ENCODE measurements at places on chromosomes 3 and 15.
A peak's percentile ranks its signal among the peaks of the same experiment; 100 is the strongest.

- DNase-seq: no peak
These were observed 27.4 kb downstream of the METTL6 start for GRCh38 chr3:15399970-15400369.

DNA sequence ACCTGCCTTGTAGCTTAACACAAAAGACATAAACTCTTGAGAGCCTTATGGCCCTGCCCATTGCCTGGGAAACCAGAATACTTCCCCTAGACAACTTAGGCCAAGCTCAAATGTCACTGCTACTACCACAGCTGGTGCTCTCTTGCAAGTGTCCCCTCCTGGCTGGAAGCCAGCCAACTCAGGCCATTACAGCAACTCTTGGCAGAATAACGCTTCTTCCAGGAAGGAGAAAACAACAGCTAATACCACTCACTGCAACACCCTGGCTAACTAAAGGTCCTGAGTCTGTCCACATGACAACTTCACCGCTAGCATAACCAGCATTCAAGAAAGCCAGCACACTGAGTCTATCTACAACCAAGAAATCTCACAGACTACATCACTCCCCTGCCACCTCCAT, 5.1 kb upstream of the B4GALT4 start:
- DNase-seq: no peak

- DNase-seq: peak; percentile 91
These were observed at the start of gene MYLK for GRCh38 chr3:123884203-123884831. Gene MYLK (minus strand): TSS chr3:123884332. CDS start chr3:123793841, 90,491 bp downstream.

DNA sequence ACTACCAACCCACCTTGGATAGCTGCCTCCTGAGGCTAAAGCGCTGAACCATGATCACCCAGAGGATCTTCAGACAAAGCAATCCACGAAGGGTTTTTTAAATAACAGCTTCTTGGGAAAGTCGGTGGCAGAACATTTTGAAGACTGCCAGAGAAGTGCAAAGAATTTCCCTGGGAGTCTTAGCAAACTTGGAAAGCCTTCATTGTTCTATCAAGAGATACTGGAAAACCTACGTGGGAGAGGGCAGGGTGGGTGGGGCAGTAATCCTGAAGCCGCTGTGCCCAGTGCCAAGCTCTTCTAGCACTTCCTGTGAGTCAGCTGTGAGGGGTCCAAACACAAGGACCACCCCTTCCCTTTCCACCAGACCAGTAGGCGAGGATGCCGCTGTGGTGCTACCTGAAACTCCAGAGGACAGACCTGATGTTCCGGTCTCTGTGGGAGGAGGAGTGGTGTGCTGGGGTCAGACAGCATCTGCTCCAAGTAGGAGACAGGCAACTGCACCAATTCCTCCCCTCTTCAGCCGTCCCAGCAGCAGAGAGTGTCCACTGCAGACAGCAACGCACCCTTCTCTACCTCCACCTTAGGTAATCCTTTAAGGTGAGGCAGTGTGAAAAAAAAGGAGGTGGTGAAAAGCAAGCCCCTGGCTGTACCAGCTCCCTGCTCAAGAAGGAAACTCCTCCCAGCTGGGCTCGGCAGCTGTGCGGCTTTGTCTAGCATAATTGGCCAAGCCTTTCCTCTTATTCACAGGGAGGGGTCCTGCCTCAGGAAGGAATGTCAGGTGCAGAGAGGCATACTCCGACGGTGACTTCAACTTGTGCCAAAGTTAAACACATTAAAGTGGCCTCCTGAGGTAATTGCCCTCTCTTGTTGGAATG, 99.0 kb downstream of the TMCC1 start:
- DNase-seq: no peak

DNA sequence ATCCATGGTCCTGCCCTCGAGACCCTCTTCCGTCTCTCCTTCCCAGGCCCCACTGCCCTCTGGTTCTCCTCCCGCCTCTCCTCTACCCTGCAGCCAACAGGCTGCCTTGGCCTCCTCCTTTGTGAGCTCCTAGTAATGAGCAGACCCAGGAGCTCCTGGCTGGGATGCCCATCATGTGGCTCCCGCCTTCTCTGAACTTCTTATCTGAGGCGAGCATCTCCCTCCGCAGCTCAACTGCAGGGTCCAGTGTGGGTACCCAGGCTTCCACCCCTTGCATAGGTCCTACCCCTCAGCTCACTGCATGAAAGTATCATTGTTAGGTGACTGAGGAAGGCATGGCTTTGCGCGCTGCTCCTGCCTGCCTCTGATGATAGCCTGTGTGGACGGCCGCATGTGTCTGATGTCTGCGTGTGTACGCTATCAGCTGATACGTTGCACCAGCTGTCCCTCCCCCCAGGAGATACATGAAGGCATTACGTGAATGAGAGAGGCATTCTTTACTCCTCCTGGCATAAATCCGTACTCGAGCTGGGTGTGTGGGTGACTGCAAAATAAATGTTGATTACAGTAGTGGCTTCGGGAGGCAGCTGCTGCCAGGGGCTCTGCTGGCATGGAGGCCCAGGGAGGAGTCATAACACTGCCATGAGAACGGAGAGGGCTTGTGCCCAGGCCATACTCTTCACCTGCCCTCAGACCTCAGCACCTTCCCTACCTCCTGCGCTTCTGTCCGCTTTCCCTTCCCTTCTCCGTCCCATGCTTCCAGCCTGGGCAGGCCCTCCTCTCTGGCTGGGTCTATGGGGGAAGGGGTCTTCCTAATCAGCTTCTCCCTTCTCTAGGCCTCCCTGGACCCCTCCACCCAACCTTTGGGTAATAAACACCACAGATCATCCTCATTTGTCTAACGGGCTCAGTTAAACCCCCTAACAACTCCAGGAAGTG, 48.8 kb downstream of the ZNF710 start:
- DNase-seq: no peak

DNA sequence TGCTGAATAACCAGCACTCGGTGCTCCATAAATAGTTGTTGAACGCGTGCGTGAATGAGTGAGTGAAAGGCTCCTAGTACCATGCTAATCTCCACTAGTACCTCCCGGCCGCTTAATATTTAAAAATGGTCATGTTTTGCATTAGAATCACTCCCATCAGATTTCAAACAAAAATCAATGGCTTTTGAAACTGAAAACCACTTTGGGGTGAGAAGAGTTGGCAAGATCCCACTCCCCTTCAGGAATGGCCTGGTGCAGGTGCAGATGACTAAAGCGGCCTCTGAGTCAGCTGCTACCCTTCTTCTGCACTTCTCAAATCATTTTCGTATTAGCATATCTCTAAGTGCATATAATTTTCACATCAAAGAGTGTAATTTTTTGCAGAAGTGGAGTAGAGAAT, 425.3 kb upstream of the PROK2 start:
- no peak for DNase-seq

- DNase-seq: no peak
These were observed 22.1 kb downstream of the CHDH start for GRCh38 chr3:53823956-53824657.

DNA sequence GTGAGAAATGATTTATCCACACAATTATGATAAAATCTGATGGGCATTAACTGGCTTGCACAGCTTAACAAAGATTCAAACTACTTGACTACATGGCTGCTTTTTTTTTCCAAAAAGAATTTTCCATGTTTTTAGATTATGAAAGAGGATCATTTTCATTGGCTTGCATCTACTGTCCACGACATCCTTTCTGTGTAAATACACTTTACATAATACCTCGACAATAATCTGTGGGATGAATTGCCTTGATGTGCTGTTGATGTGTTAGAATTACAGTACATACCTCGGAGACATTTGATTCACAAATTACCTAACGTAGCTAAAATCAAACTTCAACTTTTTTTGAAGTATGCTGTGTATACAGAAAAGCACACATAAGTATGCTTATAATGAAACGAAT, 104.4 kb downstream of the PPP2R3A start:
- DNase-seq: no peak

DNA sequence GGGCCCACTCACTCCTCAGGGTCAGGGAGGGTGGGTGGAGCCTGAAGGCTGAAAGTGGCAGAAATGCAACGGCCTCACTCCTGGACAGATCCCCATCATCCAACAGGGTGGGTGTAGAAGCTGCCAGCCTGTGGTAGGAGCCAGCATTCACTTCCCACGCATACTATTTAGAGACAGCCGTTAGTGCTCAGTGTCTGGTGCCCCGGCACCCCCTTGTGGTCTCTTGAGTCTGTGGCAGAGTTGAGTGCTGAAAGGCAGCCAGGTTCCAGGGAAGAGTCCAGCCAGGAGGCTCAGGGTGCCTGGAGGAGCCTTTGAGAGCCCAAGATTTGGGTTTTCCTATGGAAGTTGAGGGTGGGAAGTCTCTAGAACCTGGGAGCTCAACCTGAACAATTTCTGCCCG, 2.1 kb upstream of the GNAT1 start:
- DNase-seq: peak; percentile 92

DNA sequence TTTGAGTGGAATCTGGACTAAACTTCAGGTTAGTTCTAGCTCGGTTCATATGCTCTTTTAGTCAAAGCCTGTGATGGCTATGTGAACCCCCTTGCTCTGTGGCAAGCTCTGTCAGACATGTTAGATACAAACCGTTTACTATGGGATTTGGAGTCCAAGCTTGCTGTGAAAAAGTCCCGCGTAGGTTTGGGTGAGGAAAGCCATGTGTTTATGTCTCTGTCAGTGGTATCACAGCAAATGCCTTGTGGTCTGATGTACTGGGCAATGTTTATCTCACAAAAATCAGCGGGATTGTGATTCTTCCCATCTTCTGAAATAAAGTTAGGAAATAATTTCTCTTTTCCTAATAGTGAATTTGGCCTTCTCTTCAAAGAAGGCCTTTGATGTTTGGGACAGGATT, 5.0 kb downstream of the BOC start:
- no peak for DNase-seq

- no peak for DNase-seq
These were observed 230.4 kb downstream of the PLCL2 start for GRCh38 chr3:17115186-17115585.

DNA sequence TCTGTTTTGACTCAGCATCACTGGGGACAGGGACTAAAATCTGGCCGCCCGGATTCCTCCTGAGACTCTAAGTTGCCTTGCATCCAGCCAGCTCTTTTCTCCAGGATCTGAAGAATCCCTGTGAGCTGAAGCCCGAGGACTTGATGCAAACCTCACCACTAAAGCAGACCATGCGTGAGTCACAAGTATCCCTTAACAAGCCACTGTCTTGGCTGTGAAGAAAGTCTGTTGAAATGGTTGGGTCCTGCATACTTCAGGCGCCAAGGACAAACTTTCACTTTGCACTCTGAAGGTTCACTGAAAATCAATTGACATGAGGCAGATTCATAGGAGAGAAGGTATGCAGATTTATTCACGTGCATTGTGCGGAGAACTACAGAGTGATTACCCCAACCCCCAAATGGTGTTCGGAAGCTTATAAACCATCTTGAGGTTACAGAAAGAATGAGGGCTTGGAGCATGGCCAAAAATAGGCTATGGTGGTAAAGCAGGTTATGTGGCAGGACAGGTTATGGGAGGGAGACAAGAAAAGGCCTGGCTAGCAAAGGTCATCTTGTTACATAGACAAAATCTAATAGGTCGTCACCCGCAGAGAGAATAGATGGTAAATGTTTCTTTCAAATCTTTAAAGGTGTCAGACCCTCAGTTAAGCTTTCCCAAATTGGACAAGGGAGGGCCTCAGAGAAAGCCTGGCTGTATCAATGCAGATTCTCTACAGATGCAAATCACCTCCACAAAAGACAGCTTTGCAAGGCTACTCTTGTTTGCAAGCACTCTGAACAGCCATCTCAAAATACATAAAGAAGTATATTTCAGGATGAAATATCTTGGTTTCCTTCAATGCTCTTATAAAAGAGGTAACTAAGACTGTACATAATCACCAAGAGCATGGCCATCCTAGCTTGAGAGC, 126.3 kb upstream of the PLAAT1 start:
- DNase-seq: no peak

GRCh38 chr3:179921500-179921899, 115.2 kb downstream of the PEX5L start:
- DNase-seq: no peak

DNA sequence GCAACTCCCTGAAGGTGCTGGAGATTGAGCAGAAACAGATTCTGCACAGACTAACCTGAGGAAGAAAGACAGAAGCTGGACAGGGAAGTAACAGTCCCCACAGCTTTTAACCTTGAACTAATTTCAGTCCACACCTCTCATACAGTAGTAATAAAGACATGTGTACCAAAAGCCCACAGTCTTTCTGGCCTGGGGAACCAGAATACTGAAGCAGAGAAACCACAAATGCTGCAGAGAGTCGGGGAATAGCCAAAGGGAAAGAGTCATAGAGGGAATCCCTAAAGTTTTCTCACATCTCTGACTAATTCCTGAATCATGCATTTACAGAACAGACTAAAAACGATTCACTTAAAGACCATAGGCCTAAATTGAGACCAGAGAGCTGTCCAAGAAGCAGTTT, 503.4 kb upstream of the NECTIN3 start:
- peak; percentile 74 for DNase-seq

DNA sequence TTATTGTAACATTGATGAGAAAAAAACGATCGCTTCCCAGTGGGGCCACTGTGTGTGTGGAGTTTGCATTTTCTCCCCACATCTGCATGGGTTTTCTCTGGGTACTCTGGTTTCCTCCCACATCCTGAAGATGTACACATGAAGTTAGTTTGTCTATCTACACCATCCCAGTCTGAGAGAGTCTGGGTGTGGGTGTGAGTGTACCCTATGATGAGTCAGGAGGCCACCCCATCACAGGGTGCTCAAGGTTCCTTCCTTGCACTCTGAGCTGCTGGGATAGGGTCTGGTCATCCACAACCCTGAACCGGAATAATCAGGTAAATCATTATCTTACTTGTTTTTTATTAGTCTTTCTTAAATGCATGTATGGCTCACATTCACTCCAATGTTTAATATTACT, 457.1 kb downstream of the NTRK3 start:
- no peak for DNase-seq

DNA sequence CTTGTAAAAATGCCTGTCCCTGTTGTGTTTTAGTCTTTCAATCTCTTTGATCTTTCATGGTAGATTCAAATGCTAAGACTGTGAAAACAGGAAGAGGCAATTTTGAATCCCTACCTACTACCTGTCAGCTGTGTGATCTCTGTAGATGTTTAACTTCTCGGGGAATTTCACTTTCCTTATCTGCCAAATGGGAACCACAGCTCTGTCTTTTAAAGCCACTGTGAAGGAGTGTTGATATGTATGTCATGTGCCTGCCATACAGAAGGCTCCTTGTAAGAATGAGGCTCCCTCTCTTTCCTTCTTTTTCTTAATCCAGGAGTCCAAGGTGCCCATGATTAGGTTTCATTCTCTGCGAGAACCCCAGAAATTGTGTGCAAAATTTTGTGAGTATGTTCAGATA, 139.6 kb upstream of the ADAMTS9 start:
- DNase-seq: no peak

GRCh38 chr15:46946953-46947352, 770.4 kb upstream of the SEMA6D start:
- no peak for DNase-seq

GRCh38 chr3:111874177-111874820, 15.2 kb downstream of the PHLDB2 start:
- peak; percentile 67 for DNase-seq

DNA sequence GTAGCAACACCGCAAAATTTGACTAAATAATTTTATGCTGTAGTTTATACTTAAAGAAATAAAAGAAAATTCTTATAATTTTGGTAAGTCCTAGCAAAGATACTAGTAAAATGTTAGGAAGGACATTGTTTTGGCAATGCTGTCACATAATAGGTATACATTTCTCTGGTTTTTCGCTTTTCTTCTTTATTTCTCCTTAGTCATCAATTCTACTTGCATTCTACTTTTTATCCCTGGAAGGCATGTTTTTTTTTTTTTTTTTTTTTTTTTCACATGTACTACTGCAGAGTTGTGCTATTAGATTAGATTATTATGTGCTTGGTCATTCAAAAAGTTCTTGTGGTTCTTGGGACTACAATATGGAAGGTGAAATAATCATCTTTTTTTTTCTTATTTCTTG, 1421.2 kb downstream of the SI start:
- DNase-seq: no peak

Measured in AG08395 (cell line).